ENCODE measurements at places on chromosomes 12 and 14.

GRCh38 chr14:101480022-101480746, 81.1 kb upstream of the DIO3 start:
- DNase-seq, result no peak

DNA sequence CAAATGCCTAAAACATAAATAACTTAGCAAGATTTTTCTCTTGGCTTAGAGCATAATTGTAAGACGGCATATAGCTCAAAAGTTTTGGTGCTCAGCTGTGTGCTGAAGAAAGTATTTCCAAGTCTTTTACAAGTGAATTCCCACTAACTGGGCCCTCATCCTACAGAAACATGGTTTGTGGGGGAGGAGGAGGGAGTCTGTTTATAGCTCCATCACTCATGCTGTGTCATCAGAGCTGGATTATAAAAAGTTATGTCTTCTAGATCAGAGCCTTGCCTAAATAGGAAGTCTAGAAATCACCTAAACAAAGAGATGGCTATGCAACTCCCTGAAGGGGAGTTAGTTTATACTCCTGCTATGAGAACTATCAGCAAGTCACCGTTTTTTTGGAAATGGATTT, 65.9 kb upstream of the OTOGL start:
- no peak for DNase-seq

DNA sequence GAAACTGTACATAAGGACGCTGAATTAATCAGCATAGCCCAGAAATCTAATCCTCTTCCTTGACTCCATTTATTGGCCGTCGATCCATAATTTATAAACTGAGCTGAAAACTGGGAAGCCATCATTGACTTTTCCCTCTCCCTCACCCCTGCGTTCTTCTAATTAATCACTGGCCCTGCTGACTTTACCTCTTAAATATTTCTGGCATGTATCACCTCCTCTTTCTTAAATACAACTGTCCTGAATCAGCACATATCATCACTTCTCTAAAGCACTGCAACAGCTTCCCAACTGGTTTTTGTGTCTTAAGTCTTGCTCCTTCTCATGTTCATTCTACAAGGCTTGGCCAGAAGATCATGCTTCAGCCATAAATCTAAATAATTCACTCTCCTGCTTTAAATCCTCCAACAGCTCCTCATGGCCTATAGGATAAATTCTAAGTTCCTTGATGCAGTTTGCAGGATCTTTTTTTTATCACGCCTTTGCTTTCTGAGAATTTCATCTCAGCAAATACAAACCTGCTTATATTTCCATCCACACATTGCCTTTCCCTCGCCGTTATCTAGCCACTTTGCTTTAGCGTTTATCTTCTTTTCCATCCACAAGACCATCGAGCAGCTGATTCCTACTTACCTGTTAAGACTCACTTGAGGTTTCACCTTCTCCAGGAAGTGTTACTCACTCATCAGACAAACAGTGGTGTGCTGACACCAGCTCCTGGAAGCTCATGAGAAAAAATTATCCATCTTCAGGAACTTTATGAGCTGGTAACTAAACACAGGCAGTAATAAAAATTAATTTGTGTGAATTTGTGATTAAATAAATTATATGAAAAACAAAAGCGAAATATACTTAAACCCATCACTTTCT, 295.6 kb upstream of the FLRT2 start:
- DNase-seq, result no peak

- no peak for DNase-seq
Observed at GRCh38 chr12:29563636-29564035, 66.2 kb upstream of the OVCH1 start.

- DNase-seq, result no peak
Observed at GRCh38 chr12:55666508-55666907, 29.8 kb downstream of the OR10P1 start.

GRCh38 chr12:51528852-51529650, 62.0 kb upstream of the SCN8A start:
- no peak for DNase-seq

DNA sequence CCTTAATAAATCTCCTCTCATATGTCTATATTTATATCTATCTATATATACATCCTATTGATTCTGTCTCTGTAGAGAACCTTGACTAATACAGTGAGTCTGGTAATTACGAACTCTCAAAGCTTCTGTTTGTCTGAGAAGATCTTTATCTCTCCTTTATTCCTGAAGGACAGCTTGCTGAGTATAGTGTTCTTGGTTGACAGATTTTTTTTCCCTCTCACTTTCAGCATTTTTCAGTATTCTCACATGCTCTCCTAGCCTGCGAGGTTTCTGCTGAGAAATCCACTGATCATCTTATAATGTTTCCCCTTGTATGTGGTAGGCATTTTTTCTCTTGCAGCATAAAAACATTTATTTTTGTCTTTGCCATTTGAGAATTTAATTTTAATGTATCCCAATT, 67.1 kb downstream of the GPHN start:
- DNase-seq, result no peak

DNA sequence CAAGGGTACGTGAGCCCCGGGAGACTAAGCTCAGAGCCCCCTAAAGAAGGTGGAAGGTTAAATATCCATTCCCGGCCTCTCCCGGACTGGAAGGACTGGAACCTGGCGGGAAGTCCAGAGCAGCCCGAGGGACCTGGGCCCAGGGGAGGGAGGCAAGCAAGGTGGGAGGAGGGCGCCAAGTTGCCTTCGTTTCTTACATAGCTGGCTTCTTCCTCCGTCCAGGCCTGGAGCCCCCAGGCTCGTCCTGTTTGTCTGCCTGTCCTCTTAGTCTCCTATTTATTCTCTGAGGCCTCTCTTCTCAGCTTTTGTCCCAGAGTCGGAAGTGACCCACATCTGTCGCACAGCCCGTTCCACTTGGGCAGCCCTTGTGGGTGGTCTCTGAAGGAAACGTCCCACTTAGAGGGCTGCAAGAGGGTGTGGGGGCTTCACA, 745 bp downstream of the PCK2 start:
- no peak for DNase-seq

GRCh38 chr14:21070610-21071224, 613 bp downstream of the ARHGEF40 start:
- DNase-seq, result no peak

GRCh38 chr12:8566525-8566924, 25.8 kb upstream of the CLEC4E start:
- no peak for DNase-seq

- peak; percentile 2 for DNase-seq
Observed at GRCh38 chr14:34930591-34931091, 52.2 kb upstream of the SRP54 start.

DNA sequence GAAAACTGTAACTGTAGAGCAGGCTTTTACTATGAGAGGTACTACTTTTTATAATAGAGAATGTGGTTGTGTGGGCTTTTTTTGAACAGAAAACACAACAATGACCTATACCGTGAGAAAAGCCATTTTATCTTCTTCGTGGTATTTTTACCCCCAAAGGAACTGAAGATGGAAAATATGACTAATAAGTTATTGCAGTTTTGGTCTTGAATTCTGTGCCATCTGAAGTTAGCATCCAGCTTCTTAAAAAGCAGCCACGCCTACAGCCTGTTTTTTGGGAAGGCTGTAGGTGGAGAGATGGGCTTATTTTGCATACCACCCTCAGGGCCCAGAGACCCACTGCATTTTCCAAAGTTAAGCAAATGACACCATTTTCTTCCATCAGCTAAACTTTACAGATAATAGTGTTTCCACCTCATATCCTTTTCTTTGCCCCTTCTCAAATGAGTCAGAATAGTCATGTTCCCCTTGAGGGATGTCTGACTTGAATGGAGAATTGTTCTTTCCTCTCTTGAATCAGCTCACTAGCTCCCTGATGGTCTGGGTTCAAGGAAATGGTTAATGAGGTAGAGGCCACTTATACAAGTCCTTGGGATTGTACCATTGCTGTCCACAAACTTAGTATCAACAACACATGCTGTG, 53.0 kb downstream of the TBC1D30 start:
- no peak for DNase-seq

GRCh38 chr12:111275308-111275707, 93.6 kb downstream of the PHETA1 start:
- no peak for DNase-seq

GRCh38 chr12:92702754-92703679, at the start of gene PLEKHG7:
PLEKHG7 (plus strand) TSS chr12:92702989; CDS start chr12:92706632, 3,643 bp downstream.
- DNase-seq, result no peak

GRCh38 chr14:101120641-101121507, 217.4 kb upstream of the RTL1 start:
- no peak for DNase-seq

GRCh38 chr12:53785161-53785560, 33.4 kb upstream of the CISTR start:
- DNase-seq, result no peak

GRCh38 chr14:22601996-22602395, 3.9 kb downstream of the ABHD4 start:
- no peak for DNase-seq

GRCh38 chr12:89829434-89829975, 120.9 kb upstream of the ATP2B1 start:
- DNase-seq, result no peak

GRCh38 chr14:68376067-68376779, 416.6 kb downstream of the ZFP36L1 start:
- no peak for DNase-seq

GRCh38 chr14:100871234-100872186, 32.0 kb downstream of the RTL1 start:
- no peak for DNase-seq

DNA sequence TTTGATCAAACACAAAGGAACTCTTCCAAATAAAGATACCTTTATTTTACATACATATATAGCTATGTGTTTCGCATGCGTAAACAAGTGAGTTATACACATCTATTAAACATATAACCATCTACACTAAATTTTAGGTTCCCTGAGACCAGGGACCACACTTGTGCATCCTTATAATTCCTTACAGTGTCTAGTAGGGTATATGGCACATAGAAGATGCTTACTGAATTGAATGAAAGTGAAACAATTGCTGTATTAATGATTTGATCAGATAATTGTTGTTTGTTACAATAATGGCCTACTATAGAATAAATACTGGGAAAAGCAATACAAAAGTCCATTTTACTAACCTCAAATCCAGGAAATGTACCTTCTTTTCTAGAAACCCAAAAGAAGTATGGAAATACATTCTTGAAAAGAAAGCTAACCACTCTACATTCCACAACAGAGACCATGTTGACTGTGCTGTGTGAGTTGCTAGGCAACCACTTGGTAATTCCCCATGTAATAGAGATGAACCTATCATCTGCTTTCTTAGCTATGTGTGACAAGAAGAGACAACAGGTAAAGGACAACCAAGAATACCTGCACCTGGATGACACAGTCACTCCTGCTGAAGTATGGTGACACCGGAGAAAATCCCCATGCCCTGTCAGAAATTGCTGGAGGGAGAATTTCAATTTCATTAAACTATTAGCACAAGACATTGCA, 11.9 kb upstream of the CIPC start:
- no peak for DNase-seq

- DNase-seq, result no peak
Observed at GRCh38 chr14:34837801-34838322, 37.3 kb downstream of the BAZ1A start.

GRCh38 chr12:110744601-110745264, 2.0 kb upstream of the PPP1CC start:
- no peak for DNase-seq

GRCh38 chr12:76927170-76927784, 48.5 kb upstream of the CSRP2 start:
- peak; percentile 4 for DNase-seq

- no peak for DNase-seq
Observed at GRCh38 chr14:56891226-56891625, 80.9 kb upstream of the OTX2 start.

DNA sequence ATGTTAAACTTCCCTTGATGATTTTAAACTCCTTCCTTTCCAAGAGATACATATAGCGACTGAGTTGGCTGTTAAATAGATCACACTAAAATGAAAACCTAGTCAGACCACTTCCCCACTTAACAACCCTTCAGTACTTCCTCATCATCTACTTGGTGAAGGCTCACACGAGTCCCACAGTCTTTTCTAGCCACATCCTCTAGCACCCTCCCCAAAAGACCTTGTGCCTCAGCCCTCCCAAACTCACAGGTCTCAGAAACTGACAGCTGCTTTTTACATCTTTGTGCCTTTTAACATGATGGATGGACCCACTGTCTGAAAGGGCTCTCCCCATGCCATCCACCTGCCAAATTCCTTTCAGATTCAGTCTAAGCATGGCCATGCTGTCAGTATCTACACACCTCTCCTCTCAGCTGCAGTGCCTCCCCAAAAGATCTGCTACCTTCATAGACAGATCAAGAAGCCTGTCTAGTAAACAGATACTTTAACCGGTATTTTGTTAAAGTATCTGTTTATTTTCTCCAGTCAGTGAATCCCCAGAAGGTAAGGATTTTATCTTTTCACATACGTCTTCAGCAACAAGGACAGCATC, 65.1 kb upstream of the GPHB5 start:
- no peak for DNase-seq

DNA sequence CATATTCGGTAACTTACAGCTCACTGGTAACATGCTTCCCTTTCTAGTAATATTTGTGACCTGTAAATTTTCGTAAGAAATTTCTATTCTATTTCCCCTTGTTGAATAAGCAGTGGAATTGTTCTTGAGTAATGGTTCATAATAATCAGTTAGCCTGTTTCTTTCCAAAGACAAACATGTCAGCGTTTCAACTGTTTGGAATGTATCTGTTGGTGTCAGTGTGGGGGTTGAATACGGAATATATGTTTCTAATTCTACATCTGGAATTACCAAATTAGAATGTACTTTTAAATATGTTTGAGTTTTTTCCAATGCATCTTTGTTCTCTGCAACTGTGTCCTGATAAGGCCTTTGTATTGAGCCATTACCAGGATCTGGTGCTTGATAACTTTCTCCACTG, 2.0 kb downstream of the BBS10 start:
- no peak for DNase-seq

DNA sequence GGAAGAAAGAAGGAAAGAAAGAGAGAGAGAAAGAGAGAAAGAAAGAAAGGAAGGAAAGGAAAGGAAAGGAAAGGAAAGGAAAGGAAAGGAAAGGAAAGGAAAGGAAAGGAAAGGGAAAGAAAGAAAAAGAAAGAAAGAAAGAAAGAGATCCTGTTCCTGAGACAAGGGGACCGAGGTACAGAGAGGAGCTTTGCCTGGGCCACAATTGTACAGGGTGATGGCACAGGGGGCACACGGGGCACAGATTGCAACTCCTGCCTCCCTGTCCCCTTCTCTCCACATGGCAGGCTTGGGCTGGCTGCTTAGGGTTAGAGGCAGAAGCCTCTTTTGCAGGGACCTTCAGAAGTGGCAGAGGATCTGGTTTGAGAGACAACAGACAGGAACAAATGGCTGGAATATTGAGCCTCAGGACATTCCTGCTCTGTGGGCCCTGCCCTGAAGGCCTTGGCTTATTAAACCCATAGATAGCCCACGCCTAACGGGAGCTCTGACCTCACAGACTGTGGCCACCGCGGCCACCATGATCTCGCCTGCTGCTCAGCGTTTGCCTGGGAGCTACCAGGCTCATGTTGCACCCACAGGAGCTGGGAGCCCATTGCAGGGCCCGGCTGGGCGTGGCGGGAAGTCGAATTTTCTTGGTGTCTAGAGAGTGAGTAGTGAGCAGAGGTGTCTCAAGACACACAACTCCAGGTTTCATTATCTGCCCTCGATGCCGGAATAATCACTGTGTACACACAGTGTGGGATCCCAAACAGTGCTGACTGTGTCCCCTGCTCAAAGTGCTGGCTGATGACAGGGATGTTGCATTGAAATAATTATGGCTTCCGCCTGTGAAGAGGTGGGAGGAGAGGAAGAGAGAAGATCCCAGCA, 147.9 kb upstream of the NCOR2 start:
- DNase-seq, result no peak

GRCh38 chr14:99036611-99037293, 235.2 kb downstream of the BCL11B start:
- no peak for DNase-seq
